Activated CD8-positive, alpha-beta memory T cell treated with anti-CD3 and anti-CD28 coated beads for 1 hour (primary cell): ENCODE measurements at places on chromosomes 5 and 9.

DNA sequence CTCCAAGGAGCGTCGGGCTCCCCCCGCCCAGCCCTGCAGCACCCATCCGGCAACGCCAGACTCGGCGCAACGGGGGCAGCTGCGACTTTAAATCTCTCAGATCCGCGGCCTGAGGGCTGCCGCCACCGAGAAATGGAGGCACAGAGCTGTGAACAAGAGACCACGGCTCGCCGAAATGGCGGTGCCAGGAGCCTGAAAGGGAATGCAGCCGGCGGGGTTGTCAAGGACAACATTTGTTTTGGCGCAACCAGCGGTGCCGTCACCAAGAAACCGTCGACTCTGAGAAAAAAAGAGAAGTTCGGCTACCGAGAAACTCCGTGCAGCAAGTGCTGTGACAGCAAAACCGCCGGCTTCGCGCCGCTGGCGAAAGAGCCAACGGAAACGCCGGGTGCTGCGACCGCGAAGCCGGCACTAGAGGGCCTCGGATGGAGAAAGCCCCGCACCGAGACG, 2.1 kb upstream of the ANXA2R start:
- DNase-seq = peak; percentile 69

DNA sequence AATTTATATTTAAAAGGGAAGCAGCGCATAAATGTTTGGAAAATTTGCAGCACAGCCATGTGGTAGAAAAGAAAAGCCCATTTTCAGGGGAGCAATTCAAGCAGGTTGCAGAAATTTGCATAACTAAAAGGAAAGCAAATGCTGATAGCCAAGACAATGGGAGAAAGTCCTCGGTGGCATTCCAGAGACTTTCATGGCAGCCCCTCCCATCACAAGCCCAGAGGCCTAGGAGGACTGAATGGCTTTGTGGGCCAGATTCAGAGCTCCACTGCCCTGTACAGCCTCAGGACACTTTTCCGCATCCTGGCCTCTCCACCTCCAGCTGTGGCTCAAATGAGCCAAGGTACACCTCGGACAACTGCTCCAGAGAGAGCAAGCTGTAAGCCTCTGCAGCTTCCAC, 462.9 kb downstream of the CDK5RAP2 start:
- no peak for DNase-seq

GRCh38 chr5:81786496-81786895, 35.6 kb upstream of the SSBP2 start:
- no peak for DNase-seq

- DNase-seq = no peak
Observed at GRCh38 chr9:126297661-126298060, 29.0 kb upstream of the MVB12B start.

GRCh38 chr5:36870399-36871040, 6.0 kb upstream of the NIPBL start:
- no peak for DNase-seq

DNA sequence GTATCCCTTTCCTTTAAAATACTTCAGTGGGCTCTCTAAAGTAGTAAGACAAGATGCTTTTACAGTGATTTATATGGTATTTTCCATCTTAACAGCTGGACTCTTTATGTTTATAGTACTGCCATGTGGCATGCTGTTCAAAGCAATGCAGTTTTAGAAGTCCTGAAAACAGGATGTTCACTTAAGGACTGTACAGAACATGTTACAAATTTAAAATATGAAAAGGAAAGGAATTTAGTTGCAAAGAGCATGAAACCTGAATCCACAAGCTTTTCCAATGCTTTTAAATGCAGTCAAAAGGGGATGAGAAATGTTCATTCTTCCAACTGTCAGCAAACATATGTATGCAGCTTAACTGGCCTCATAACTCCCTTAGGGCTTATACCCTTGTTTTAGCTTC, 580.2 kb downstream of the EFNA5 start:
- no peak for DNase-seq

GRCh38 chr5:154220625-154221024, 30.1 kb downstream of the GALNT10 start:
- no peak for DNase-seq

- DNase-seq = no peak
Observed at GRCh38 chr5:176740131-176740701, 70.1 kb upstream of the UNC5A start.

GRCh38 chr5:151449297-151449696, 1.9 kb downstream of the SLC36A1 start:
- no peak for DNase-seq

DNA sequence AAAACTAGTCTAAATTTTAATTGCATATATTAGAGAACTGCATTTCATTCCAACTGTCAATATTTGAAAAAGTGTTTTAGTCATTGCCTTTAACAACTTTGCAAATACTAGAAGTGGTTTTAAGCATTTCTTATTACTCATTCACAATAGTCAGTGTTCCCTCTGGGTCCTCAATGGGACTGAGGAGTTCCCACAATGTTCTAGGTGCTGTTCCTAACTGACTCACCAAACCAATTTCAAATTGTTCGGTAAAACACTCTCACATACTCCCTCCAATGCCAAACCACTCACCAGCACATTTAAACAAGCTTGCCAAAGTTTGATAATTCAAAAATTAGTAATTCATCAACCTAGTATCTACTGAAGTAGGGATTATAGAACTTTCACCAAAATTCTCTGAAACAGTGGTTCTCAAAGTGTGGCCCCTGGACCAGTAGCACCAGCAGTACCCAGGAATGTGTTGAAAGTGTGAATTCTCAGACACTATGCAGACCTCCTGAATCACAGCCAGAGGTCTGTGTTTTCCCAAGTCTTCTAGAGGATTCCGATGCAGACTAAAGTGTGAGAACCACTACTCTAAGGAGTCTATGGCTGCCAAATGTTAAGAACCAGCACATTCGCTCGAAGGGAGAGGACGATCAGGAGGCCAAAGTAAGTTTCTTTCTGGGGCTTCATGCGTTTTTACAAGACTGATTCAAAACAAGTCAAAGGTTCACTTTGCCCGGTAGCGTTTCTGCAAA, 72.8 kb downstream of the APBA1 start:
- no peak for DNase-seq

DNA sequence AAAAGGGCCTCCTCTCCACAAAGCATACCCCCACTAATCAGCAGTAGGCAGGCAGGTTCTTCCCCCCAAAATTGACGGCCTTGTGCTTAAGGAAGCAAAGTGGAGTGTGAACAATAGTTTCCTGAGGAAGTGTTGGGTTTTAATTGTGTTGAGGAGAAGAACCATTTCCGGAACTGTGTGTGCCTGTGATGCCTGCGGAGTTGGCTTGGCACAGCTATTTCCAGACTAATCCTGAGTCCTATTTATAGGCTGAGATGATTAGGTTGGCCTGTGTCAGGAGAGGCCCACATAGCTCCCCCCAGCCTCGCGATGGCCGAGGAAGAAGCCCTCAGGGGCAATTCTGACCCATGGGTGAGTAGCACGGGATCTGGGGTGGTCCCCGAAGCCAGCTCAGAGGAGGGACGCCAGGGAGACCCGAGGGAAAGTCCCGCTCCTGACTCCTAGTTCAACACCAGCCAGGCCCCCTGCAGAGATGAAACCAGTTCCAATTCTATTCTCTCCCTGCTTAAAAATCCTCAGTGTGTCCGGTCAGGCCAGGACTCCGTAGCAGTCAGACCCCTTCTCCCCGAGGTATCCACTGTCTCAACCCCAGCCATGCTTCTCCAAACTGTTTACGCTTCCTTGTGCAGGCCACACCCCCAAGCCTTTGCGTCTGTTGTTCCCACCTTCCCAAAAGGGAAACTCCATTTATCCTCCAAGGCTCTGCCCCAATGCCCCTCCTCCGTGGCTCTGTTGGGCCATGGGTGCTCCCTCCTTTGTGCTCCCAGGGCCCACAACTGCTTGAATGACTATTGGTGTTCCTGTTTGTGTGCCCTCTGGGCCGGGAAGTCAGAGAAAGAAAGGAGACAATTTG, 18.1 kb downstream of the GSN start:
- DNase-seq = no peak

- no peak for DNase-seq
Observed at GRCh38 chr5:99010294-99010693, 81.5 kb upstream of the CHD1 start.

- DNase-seq = no peak
Observed at GRCh38 chr5:53924392-53924791, 364.0 kb downstream of the NDUFS4 start.

DNA sequence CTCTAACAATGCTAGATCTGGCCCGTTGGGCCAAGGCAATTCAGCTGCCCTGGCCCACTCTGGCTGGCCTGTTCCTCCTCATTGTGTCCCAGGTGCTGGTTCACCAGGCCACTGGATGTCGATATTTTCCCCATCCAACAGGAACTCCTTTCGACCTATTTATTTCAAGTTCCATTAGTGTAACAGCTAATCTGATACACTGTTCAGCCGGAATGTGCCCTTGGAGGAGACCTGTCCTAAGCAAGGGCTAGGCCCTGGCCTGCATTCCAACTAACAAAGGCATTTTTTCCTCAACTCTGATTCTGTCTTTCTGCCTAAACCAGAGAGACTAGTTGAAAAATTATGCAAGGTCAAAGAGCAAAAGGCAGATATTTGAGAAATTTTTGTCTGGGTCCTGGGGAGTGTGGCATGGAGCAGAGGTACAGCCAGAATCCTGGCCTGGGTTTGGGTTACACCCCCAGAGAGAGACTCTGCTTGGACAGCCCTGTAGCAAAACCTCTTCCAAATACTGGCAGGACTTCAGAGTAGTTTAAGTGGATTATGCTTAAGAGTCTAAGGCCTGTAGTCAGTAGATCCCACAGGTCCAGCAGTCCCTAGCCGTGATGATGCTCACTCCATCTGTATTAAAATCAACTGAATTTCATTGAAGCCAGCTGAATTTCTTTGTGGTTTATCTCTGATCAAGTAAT, 36.1 kb downstream of the MARCHF11 start:
- no peak for DNase-seq

GRCh38 chr5:71892641-71893365, 173.7 kb downstream of the CARTPT start:
- DNase-seq = no peak

- no peak for DNase-seq
Observed at GRCh38 chr5:41795125-41795524, 75.1 kb downstream of the OXCT1 start.

- DNase-seq = no peak
Observed at GRCh38 chr9:86041311-86041741, 58.0 kb downstream of the GOLM1 start.

- DNase-seq = no peak
Observed at GRCh38 chr9:94976077-94976476, 249.6 kb downstream of the AOPEP start.

DNA sequence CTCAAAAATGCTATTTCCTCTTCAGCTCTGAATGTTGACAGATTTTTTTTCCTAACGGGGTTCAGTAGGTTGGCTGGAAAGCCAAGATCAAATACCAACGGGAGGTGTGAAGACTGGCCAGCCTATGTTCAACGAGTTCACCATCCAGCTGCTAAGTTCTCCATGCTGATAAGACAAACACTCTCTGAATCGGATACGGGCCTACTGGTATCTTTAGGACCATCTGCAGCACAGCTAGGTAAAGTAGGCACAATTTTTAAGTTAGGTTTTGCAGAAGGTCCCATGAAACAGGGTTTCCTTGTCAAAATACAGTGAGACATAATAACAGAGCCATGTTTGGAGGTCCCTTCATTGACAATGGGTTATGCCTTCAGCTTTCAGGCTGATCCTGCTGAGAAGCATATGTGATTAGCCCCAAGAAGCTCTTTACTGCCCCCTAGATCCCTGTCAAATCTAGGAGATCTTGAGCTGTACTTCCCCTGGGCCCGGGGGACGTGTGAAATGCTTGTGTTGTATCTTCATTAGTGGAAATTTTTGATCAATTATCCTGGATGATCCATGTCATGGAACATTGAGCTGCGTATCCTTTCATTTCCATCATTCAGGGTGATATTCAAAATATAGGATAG, 60.6 kb downstream of the PGM5 start:
- DNase-seq = no peak

- DNase-seq = no peak
Observed at GRCh38 chr9:116360016-116360415, 206.4 kb downstream of the PAPPA start.

GRCh38 chr5:138725818-138726416, 27.3 kb upstream of the CTNNA1 start:
- DNase-seq = no peak

DNA sequence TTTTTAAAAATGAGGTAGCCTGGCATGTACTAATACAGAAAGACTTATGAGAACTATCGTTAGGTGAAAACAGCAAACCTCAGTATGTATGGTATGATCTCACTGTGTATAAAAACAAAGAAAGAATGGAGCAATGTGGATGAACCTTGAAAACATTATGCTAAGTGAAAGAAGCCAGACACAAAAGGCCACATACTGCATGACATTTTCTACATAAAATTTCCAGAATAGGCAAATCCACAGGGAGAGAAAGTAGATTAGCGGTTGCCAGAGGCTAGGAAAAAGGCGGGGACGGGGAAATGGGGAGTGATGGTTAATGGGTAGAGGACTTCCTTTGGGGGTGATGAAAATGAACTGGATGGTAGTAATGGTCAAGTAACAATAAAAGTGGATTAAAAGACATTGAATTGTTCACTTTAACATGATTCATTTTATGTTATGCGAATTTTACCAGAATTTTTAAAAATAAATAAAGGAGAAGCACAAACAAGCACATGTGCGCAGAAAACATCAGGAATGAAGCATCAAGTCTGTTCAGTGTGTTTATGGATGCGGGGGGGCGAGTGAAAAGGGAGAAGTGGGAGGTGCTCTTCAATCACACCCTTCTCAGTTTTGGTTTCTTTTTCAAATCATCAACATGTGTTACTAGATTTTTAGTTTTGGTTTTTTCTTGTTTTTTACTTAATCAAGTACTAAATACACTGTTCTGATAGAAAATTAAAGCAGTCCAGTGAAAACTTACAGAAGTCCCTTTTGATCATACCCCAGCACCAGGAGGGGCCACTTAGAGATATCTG, 16.3 kb downstream of the ROR2 start:
- no peak for DNase-seq
